Activated CD4-positive, alpha-beta T cell treated with anti-CD3 and anti-CD28 coated beads, Interleukin-2, amount 50 U/mL, for 24 hours (primary cell): ENCODE measurements at places on chromosomes 11 and 22.

DNA sequence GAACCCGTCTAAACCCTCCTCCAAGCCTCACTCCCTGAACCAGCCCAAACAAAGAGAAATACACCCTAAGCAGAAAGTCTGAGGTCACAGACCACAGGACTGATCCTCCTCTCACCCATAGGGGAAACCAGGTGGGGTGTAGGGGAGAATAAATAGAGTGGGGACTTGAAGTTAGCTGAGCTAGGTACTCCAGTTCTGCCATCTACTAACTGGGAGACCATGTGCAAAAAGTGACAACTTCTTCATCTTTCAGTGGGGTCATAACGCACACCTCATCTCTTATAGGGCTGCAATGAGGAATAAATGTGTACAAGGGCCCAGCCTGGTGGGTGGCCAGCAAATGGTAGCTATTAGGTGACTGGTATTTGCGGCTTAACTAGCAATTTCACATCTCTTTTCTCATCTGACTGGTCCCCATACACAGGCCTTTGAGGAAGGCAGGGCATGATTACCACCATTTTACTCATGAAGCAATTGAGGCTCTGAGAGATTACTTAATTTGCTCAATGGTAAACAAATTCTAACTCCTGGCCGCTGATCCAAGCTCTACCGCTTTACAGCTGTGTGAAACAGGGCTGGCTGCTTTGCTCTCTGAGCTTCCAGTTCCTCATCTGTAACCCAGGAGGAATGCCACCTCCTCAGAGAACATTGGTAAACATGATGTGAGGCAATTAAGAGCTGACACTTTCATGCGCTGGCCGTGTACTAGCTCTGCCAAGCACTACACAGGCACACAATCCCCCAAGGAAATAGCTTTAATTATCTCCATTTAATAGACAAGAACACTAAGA, 16.6 kb downstream of the TBC1D10A start:
- no peak for DNase-seq

DNA sequence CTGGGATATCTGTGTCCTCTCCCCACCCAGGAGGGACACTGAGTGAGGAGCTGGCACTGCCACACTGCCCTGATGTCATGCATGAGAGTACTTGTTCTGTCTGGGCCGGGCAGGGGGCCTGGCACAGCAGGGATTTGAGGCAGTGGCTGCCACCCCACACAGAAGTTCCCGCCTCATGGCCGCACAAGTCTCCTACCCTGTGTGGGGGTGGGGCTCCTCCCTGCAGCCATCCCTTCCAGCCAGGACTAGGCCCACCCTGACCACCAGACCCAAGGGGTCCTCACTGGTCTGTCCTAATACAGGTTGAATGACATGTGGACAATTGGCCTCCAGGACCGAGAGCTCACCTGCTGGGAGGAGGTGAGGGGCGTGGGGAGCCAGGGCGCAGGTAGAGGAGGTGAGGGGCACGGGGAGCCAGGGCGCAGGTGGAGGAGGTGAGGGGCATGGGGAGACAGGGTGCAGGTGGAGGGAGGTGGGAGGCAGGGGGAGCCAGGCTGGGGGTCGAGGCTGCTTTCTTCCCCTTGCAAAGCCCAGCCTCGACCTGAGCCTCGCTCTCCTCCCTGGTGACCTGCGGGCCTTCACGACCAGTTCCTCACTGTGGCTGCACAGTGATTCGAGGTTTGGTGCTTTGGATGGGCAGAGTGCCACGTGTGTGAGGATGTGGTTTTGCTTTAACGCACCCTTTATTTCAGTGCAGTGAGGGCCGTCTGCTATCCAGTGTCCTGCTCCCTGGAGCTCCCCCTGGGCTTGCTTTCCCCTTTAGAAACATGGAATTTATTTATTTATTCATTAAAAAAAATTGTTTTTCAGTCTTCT, 7.4 kb downstream of the LZTR1 start:
- no peak for DNase-seq

DNA sequence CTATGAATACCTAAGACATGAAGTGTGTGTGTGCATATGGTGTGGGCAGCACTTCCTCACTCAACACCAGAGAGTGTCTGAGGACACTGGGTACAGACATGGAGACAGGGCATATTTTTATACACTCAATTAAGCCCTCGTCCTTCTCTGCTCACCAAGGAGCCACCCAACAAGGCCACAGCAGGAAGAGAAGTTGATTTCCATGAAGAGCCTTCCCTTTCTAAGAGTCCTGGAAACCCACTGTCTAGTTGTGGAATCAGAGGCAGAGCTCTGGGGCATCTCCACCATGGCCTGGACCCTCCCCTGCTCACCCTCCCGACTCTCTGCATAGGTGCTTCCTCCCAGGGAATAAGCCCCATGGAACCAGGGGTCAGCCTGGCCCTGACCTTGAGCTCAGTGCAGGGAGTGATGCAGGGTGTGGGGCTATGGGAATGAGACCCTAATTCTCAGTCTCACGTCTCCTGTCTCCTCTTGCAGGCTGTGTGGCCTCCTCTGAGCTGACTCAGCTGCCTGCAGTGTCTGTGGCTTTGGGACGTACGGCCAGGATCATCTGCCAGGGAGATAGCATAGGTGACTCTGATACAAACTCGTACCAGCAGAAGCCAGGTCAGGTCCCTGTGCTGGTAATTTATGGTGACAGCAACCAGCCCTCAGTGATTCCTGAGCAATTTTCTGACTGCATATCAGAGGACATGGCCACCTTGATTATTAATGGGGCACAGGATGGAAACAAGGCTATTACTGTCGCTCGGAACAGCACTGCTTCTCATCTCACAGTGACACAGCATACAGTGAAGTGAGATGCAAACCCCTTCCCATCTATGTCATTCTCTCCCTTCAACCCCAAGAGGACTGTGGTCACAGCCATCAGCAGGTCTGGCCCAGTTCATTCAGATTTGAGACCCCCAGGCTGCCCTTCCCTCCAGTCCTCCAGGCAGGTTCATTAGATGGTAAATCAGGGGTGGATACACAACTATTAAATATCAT, 14.6 kb upstream of the IGLL5 start:
- DNase-seq = no peak

DNA sequence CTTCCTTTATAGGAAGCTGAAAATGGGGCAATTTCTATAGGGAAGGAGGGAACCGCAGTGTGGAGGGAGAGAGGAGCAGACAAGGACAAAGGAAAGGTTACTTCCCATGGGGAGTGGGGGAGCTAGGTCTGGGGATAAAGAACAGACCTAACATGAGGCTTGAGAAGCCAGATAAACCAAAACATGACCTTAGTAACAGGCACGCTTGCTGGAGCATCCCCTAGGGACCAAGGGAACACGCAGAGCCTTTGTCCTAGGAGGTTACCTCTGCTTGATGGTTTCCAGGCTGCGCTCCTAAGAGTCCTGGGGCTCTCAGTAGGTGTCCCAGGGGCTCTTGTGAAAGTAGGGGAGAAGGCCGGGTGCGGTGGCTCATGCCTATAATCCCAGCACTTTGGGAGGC, 271.4 kb upstream of the NCAM1 start:
- no peak for DNase-seq

DNA sequence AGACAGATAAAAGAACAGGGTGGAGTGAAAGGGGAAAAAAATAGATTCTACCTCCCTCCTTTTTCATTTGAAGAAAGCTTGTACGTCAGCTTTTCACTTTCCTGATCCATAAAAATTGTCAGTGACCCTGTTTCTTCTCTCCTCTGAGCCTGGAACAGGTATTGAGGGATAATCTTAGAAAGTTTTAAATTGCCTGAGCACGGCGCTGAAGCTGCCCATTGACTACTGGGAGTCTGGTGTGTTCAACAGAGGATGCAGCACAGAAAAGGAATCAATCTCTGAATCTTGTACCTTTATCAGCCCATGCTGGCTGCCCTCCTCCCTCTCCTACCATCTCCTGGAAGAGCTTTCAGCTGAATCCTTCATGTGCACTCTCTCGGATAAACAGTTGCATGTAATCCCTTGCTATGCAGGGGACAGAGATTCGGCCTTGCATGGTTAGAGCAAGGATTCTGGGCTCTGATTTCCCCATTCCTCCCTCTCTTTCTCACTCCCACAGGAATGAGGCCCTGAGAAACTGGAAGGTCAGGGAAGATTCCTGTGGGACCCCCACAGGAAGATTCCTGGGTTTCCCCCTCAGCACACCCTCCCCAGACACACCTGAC, 162.4 kb upstream of the SYN3 start:
- DNase-seq = no peak

GRCh38 chr11:72716290-72716689, 35.9 kb downstream of the ARAP1 start:
- no peak for DNase-seq

- DNase-seq = no peak
Observed at GRCh38 chr11:2589538-2589934, 110.3 kb downstream of the KCNQ1OT1 start.

DNA sequence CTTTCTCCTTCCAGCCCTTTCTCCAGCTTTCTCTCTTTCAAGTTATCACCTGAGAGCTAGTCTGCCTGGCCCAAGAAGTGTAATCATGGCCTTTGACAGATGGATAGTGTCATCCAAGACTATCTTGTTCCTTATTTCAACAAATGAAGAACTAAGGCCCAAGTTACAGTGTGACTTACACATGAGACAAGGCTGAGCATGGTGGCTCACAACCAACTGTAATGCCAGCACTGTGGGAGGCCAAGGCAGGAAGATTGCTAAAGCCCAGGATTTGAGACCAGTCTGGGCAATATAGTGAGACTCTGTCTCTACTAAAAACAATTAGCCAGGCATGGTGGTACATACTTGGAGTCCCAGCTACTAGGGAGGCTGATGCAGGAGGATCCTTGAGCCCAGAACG, 3.7 kb upstream of the RANGAP1 start:
- DNase-seq = no peak

- peak; percentile 21 for DNase-seq
Observed at GRCh38 chr11:117179048-117179999, 781 bp downstream of the SIDT2 start.

DNA sequence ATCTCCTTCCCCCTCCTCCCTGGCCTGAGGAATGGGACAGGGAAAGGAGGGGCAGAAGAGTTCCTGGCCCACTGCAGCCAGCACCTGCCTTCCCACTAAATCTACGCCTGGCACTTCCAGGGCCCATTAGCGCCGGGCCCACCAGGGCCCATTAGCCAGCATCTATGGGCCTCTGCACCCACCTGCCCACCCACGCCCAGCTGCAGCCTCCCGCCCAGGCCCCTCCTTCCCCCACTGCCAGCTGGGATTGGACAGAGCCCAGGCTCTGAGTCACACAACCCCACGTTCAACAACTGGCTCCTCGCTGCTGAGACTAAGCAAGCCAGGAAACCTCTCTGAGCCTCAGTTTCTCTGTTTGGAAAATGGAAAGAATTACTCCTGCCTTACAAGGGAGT, 48.7 kb downstream of the CYTH4 start:
- DNase-seq = no peak

- DNase-seq = no peak
Observed at GRCh38 chr11:118074091-118074685, 2.7 kb upstream of the TMPRSS4 start.

GRCh38 chr11:16985297-16985696, 28.9 kb downstream of the PLEKHA7 start:
- DNase-seq = no peak

DNA sequence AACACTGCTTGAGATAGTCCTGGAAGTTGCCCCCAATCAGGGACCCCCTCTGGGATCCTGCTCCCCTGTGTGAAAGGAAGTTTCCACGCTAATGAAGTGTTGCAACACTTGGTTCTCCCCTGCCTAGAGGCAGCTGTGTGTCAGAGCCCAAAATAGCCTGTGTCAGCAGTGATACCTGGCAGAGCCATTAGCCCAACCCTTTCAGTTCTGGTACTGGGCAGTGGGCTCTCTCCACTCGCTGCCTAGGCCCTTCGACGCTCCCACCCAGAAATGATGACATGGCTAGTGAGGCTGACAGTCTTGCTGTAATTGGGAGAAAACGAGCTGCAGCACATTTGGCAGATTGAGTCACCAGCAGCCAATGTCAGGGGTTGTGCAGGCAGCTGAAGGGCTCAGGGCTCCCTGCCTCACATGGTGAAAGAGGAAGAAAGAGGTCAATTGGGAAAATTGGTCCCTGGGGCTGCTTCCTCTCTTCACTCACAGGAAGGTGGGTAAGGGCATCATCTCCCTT, 1.4 kb upstream of the NXF1 start:
- DNase-seq = no peak

DNA sequence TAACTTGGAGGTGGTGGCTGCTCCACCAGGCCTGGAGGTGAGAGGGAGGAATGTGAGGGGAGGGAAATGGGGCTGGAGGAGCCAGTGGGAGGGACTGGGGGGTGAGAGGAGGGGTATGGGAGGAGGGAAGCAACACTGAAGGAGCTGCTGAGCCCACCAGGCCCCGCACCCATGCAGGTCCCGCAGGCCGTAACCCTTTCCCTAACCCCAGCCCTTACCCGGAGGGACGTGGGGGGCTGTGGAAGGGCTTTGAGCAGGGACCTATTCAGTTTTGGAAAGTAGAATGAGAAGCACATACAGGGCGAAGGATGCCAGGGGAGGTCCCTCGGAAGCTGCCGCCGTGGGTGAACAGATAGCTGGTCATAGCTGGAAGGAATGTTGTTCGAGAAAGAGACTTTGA, 33.9 kb upstream of the CRYBB3 start:
- DNase-seq = no peak

GRCh38 chr11:110955776-110956175, 243.5 kb upstream of the ARHGAP20 start:
- no peak for DNase-seq

GRCh38 chr22:40665312-40665711, 14.0 kb upstream of the MCHR1 start:
- DNase-seq = no peak

DNA sequence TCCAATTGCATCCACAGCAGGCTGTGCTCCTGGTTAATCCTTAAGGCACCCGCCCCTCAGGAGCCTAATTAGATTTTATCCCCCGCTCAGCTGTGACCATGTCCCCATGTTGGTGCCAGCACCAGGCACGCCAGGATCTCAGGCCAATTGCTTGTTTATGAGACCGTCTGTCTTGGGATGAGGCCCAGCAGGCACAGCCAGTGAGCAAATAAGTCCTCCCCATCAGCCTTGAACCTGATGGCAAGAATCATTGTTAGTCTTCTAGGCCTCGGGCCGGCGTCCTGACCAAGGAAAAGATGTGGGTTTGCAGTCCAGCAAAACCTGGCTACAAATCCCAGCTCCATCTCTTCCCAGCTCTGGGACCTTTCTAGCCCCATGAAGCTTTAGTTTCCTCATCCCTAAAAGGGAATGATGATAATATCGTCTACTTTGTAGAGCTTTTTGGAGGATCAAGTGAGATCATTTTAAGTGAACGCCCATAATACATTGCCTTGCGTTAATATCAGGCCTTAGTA, 57.3 kb downstream of the TP53I11 start:
- DNase-seq = no peak
